ENCODE measurements at places on chromosomes 3 and 15.

DNA sequence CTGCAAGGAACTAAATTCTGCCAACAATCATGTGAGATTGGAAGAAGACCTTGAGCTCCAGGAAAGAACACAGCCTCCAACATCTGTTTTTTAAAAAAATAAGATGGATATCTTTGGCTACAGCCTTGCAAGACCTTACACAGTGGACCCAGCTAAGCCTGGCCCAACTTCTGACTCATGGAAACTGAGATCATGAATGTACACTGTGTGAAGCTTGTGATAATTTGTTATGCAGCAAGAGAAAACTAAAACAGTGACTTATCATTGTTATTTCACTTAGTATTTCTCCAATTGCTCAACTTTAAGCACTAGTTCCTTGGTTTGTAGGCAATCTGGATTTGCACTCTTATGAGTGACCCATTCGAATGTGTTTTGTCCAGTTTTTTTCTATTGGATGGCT is 29.3 kb downstream of the SHQ1 start:
- peak; percentile 85 for DNase-seq

- DNase-seq: no peak
Measured at GRCh38 chr3:141320399-141321108, 47.8 kb upstream of the ZBTB38 start.

DNA sequence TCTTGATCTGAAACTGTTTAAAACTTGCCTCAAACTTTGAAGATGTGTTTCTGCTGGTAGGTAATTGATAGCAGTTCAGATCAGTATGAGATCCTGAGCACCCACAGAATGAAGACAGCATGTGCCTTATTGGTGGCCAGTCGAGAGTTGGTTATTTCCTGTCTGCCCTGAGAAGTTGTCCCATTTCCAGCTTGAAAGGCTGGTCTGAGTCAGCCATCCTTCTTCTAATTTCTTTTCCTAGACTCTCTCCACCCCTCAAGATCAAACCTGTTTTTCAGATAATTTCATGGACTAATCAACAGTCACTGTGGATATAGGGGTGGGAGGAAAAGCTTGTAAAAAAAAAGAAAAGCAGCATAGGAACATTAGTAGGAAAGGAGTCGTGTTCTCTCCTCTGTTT is 464.4 kb downstream of the FOXP1 start:
- DNase-seq: peak; percentile 68

DNA sequence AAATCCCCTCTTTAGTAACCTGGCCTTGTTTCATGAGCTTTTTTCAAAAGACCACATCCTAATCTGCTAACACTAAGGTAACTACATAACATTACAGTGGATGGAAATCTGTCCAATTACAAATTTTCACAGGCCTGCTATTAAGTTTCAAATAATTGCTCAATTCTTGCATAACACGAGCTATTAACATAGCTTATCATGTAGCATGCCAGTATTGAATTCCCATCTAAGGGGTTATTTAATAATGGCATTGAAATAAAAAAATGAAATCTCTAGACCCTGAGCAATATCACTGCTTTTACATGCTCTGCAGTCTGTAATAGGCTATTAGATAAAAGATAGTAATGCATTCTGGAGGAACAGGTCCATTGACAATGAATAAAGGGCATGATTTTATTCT is 748.3 kb upstream of the NECTIN3 start:
- no peak for DNase-seq

DNA sequence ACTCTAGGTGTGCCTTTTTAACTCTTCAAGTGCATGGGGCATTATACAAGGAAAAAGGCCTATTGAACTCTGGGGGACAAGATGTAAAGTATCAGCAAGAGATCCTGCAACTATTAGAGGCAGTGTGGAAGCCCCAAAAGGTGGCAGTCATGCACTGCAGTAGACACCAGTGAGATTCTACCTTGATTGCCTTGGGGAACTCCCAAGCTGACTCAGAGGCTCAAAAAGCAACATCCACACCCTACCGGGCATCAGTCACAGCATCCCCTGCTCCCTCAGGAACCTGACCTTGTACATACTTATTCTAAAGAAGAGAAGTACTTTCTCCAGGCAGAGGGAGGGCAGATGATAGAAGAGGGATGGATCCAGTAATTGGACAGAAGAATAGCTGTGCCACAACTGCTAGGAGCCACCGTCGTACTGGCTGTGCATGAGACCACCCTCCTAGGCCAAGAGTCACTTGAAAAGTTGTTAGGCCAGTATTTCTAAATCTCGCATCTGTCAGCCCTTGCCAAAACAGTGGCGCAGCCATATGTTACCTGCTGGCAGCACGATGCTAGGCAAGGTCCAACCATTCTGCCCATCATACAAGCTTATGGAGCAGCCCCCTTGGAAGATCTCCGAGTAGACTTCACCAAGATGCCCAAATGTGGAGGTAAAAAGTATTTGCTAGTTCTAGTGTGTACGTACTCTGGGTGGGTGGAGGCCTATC is 523.1 kb upstream of the FRG2C start:
- no peak for DNase-seq

DNA sequence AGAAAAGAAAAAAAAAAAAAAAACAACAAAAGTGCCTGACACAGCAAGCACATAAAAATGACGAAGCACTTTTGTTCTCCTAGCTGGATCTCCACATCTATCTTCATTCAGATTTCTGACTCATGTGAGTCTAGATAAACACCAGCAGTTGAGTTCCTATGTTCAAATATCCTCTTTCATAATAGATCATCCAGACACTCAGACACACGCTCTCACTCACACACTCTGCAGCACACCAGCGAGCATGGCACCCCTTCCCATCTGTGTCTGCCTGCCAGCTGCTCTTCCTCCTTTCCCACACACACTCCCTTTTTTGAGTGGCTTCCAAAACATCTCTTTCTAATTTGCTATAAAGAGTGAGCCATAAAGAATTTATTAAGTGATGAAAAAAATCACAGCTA is 19.8 kb upstream of the CELF6 start:
- peak; percentile 97 for DNase-seq

GRCh38 chr15:61888074-61888780 is 172.0 kb downstream of the VPS13C start:
- DNase-seq: no peak

DNA sequence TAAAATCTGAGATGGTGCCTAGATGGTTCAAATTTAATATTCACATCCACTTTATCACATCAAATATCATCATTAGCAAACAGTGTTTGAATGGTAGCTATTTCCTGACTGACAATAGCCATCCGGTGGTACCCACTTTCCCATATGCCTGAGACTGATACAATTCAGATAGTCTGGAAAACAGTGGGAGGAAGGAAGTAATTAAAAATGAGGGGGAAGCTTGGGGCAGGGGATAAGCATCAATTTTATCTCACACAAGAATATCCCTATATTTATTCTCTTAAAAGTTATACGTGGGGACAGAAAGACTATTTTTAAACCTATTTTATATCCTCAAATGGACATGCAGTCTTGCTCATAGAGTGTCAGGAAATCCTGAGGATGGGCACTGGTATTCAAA is 122.5 kb upstream of the GAP43 start:
- DNase-seq: no peak

DNA sequence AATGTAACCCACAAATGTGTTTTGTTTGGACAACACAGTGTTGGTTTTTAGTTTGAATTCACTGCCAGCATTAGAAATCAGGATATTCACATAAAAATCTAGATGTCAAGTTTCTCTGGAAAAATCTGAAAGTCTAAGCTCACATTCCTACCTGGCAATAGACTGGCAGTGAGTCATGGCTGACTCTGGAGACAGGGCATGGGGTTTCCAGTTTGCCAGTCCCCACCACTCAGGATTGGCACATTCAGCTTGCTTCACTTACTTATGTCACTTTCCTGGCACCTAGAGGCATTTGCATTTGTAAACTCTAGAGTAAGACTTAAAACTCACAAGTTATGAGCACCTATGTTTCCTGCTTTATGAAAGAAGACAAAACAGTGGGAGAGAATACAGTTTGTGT is 19.1 kb upstream of the SEC61A1 start:
- DNase-seq: no peak

GRCh38 chr15:77482570-77482969 is 61.9 kb downstream of the HMG20A start:
- DNase-seq: peak; percentile 89

- DNase-seq: no peak
Measured at GRCh38 chr15:100039994-100040393, 301.8 kb downstream of the ADAMTS17 start.

- DNase-seq: no peak
Measured at GRCh38 chr15:48683991-48684765, 38.7 kb upstream of the FBN1 start.

GRCh38 chr15:76190751-76191538 is 120.3 kb downstream of the ETFA start:
- peak; percentile 69 for DNase-seq

GRCh38 chr15:57477736-57478522 is 101.6 kb downstream of the CGNL1 start:
- DNase-seq: no peak

GRCh38 chr3:172303941-172304558 is 144.2 kb downstream of the GHSR start:
- DNase-seq: no peak

DNA sequence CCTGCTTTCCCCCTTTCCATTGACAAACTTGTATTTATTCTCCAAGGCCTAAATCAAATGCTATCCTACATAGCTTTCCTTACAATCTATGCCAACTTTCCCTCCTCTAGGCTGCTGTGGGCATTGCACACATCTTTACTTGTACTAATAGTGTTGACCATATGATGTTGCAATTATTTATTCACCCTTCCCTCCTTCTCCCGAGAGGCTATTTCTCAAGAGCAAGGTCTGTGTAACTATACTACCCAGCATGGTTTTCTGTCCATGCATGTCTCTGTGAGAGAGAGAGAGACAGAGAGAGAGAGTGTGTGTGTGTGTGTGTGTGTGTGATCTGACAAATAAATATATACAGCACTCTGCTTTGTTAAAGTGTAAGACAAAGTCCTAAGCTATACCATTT is 63.8 kb downstream of the GTPBP8 start:
- DNase-seq: peak; percentile 69

DNA sequence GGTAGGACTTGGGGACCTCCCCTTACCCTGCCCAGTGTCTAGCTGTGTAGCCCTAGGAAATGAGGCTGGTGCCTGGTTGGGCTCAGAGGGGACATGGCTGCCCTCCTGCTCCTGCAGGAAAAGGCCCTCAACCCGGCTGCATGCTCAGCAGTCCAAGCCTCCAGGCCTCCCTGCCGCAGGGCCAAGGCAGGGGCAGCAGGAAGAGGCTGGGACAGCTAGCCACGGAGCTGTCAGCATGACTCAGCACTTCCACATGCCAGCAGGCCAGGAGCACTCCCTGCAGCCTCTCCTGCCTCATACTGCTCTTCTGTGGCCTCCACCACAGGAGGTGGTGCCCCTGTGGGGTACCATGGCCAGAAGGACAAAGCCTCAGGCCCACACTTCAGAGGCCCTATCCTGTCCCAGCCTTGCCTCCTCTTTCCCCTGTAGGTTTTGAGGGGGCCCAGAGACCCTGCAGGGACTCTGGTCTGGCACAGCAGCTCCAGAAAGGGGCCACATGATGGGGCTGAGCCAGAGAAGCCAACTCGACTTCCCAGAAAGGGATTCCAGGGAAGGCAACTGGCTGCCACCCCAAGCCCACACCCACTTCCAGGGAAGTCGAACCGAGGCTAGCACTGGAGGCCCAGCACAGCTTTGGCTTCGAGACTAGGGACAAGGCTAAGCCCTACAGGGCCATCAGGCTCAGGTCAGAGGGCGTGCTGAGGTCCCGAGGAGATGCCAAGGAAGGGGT is 19.5 kb downstream of the TKT start:
- DNase-seq: peak; percentile 82

DNA sequence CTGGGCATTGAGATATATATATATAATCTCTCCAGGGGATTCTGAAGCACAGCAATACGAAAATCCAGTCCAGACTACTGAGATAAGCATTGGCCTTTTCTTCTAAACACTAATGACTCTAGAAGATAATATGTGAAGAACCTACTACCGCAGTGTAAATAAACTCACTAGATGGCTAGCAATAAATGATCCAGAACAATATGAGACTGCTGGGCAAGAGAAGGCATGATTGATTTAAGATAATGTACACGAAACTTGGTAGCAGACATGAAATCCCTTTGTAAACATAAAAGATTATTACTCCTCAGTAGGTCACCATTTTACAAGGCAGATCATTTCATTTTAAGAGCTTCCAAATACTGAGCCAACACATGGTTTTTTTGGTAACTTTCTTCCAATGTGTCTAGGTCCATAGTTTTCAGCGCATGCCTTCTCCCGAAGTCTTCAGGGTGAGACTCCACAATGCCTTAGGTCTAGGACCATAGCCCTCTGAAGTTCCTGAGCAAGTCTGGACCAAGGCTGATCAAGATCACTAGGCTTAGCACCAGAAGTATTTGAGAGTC is 193.2 kb downstream of the LRRN1 start:
- no peak for DNase-seq

GRCh38 chr3:16908016-16908807 is 23.5 kb downstream of the PLCL2 start:
- no peak for DNase-seq

Data from foreskin fibroblast (primary cell).